Non-pigmented ciliary epithelial cell (primary cell): ENCODE measurements at places on chromosomes 12 and 14.

DNA sequence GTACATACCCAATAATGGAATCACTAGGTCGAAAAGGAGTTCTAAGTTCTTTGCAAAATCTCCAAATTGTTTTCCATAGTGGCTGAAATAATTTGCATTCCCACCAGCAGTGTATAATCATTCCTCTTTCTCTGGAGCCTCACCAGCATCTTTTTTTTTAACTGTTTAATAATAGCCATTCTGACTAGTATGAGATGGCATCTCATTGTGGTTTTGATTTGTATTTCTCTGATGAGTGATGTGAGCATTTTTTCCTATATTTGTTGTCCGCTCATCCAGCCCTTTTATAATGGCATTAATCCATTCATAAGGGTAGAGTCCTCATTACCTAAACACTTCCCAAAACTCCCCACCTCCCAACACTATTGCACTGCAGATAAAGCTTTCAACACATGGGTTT, 278.3 kb downstream of the SEC23A start:
- no peak for DNase-seq

DNA sequence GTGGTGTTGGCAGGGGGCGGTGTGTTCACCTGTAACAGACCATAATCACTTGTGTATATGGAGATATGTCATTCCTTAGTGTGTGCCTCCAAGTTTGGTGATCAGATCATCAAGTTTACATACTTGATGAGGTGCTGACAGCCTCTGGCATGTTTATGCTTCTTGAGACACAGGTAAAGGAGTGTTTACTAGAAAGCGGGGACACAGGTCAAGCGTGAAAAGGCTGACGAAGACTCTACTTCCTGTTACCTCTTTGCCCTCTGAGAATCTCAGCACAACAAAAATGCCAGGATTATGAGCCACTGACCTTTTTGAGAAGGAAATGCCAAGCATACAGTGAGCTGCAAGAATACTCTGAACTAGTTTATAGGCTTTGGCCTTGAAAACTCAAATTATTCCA, 29.6 kb downstream of the PRDM4 start:
- DNase-seq, result no peak

GRCh38 chr14:52314595-52315354, 663 bp downstream of the PTGER2 start:
- DNase-seq, result no peak

- DNase-seq, result no peak
Measured at GRCh38 chr12:19075711-19076340, 53.7 kb upstream of the PLEKHA5 start.

- DNase-seq, result no peak
Measured at GRCh38 chr12:93226361-93226760, 151.4 kb upstream of the NUDT4 start.

GRCh38 chr12:4227046-4227445, 46.5 kb upstream of the CCND2 start:
- no peak for DNase-seq
